ENCODE measurements at places on chromosomes 2 and 18. TPM values are rescaled to one million over a fixed set of nuclear protein-coding genes. Genes with fewer than 3 reads are reported as not detected.

The GALNT5 gene
- total RNA-seq = 6.4 TPM

The ADCYAP1 gene
- total RNA-seq = 0.94 TPM

The FHL2 gene
- 114 TPM for total RNA-seq

The DNAJC5G gene
- not detected for total RNA-seq

The DSEL gene
- 7.8 TPM for total RNA-seq

The DUSP2 gene
- 0.54 TPM for total RNA-seq

The SERPINB2 gene
- total RNA-seq = 30.7 TPM

The ZNF396 gene
- total RNA-seq = 0.56 TPM

All from endothelial cell of coronary artery (primary cell).